ENCODE measurements at places on chromosomes 12 and 14.

GRCh38 chr12:31510034-31510433 is 80.9 kb downstream of the DENND5B start:
- DNase-seq, result no peak

- no peak for DNase-seq
Observed at GRCh38 chr14:90839024-90839888, 23.0 kb upstream of the TTC7B start.

DNA sequence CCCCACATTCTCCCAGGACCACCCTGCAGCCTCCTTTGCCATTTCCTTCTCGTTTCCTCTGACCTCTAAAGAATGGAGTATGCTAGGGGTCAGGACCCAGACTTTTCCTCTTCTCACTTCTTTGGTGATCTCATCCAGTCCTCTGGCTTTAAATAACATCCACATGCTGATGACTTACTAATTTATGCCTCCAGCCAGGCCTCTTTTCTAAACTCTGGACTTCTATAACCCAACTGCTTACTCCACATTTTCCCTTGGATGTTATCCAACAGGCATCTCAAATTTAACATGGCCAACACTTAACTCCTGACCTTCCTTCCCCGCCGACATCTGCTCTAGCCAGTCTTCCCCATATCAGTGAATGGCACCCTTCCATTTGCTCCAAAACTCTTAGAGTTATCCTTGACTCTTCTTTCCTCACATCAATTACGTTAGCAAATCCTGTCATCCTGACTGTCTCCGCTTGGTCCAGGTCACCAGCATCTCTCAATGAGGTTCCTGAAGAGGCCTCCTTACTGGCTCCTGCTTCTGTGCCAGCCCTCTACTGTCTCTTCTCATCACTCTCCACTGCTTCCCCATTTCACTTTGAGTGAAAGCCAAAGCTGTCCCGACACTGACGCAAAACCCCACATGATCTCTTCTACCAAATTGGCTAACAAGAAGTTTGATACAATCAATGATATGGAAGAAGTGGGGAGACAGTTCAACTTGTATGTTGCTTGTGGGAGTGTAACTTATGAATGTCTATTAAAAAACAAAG is 42.7 kb downstream of the TMBIM6 start:
- DNase-seq, result no peak

DNA sequence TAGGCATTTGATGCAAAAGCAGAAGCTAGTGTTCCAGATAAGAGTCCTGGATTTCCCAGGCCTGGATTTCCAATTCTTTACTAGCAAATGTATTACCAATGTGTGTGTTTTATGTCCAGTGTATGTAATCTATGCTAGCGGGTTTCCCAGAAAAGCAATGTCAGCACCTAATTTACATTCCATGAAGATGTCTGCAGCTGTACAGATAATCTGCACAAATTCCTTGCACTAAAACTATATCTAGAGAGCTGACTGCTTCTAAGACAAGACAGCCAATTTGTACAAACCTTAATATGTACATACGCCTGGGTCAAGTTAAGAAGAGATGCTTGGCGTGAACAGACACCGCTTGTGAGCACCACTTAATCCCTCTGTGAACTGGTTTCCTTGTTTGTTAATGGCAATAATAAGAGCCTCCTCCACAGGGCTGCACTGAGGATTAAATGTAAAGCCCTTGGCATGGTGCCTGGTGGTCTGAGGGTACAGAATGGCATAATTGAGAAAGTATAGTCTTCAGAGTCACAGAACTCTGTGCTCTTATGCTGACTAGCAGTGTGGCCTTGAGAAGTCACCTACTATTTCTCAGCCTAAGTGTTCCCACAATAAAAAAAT is 185.6 kb downstream of the EPS8 start:
- no peak for DNase-seq

DNA sequence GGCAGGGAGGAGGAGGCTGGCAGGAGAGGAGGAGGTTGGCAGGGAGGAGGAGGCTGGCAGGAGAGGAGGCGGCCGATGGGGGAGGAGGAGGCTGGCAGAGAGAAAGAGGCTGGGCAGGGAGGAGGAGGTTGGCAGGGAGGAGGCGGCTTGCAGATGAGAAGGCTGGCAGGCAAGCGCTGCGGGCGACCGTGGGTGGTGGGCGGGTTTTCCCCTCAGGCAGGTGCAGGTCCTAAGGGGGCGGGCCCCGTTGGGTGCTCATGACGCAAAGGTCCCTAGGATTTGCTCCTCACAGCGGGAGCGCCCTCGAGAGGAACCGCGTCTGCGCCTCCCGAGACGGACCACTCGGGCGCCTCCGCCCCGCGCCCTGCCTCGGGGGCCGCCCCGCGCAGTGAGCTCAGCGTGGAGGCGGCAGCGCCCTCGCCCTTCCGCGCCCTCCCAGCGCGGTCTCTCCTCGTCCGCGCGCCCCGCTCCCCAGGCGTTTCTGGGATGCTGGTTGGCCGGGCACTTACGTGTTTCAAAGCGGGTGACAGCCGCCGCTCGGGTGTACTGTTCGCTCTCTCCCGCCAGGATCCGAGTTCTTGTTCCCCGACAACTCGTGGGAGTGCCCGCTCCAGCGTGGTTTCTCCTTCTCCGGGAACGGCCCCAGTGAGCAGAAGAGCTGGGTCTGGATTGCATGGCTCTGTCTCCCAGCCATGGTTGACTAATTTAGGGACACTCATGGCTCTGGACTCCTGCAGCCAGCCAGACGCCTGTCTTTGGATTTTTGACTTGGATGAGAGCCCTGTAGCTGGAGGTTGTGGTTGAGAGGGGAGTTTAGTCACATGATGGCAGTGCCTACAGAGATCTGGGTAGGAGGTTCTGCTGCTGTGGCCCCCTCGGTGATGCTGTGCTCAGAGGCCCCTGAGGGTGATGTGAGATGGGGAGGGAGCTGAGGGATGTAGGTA is 64.1 kb upstream of the PPP4R3A start:
- peak; percentile 31 for DNase-seq

DNA sequence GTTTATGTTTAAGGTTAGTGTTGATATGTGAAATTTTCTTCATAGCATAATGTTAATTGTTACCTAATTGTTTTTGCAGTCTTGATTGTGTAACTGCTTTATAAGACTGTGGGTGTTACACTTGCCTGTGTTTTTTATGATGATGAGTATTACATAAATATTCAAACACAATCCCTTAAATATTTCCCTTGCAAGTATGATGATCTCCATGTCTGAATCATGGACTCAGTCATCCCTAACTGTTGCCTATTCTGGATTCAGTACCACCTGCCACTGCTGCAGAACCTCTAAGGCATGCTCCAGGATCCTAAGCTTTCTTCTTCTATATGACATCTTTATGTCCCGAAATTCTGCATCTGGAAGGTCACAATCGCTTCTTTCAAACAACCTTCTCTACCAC is 246.3 kb upstream of the CLEC14A start:
- no peak for DNase-seq

DNA sequence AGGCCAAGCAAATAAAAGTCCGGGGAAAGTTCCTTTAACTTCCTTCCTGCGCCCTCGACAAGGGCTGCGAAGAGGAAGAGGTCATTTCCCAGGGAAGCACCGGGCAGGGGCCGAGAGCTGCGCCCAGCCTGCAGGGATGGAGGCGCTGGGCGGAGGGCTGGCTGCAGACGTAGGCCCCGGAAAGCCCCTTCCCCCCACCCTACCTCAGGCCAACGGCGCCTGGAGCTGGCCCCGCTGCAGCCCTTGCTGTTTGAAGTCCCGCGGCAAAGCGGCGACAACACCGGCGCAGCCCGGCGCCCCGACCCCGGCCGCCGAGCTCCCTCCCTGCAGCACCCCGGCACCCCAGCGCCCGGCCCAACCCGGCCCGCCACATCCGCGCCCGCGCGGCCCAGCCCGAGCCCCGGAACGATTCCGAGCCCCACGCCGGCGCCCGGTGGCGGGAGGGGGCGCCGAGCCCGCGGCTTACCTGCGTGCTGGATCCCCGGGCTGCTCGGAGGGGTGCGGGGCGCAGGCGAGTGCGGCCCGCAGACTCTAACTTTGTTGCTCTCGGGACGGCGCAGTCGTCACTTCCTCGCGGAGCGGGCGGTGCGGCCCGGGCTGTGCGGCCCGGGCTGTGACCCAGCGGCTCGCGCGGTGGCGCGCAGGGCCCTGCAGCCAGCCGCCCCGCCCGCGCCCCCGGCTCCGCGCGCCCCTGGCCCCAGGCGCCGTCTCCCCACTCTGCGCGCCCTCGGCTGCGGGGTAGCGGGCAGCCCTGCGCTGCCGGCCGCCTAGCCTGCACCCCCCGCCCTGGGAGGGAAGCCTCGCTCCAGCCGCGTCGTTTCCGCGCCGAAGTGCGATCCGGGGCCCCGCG is 64.8 kb upstream of the PTGR2 start:
- DNase-seq, result no peak

GRCh38 chr14:83905157-83905556 is 1624.8 kb upstream of the FLRT2 start:
- DNase-seq, result no peak

DNA sequence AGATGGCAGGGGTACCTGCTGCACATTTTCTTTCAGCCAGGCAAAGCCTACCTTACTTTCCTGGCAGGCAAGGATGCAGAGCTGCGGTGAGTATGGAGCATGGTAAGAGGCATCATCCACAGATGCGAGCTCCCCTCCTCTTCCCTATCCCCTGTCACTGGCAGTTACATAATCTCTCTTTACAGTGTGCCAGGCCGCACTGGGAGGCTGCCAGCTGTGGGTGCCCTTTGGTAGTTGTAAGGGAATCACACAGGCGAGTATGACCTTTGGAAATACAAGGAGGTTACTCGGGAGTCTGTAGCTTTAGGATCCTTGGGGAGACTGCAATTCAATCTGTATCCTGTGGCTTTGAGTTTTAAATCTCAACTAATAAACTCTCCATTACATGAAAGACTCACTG is 132.5 kb downstream of the KTN1 start:
- no peak for DNase-seq

- DNase-seq, result peak; percentile 18
Observed at GRCh38 chr14:58107947-58108552, 44.0 kb downstream of the ARMH4 start.

DNA sequence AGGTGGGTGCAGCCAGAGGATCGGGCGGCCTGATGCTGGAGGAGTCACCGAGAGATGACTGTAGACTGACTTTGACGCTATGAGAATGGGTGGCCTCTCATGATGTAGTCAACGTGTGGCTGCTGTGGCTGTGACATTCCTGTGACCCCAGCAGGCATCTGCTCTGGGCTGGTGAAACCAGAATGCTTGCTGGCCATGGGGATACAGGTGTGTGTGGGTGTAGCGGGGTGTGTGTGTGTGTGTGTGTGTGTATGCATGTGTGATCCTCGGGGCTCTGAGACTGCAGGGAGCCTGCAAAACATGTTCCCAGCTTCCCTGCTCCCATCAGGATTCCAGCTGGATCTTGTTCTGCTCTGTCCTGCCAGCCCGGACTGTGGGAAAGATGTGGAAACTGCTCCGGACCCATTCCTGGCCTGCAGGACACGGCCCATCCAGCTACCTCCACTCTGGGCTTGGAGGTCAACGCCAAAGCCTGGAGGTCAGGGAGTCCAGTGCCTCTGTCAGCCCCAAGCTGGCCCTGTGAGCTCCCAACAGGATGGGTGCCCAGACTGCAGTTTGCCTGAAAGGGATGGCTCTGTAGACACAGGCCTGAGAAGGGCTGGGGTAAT is 18.8 kb upstream of the HHIPL1 start:
- no peak for DNase-seq

DNA sequence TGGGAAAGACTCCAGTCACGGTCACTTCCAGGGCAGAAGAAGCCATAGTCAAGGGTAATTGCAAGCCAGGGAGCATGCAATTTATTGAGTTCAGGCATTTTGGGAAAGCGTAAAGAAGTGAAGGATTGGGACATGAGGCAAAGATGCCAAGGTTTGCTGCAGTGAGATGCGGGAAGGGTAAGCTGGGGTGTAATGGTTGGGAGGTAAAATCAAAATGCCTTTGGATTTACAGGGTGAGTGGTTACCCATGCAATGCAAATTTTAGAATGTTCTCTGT is 167.5 kb downstream of the BRMS1L start:
- DNase-seq, result no peak

DNA sequence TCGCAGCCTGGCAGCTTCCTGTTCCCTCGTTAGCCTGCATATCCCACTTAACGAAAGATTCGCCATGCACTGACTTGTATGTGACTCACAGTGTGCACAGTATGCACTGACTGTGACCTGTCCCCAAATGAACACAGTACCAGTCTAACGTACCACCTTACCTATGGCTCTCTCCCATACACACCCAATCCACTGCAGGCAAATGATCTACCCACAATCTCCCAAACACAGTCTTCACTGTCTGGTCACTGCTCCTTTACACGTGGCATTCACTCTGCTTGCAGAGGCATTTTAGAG is 163.5 kb upstream of the EEA1 start:
- DNase-seq, result no peak

DNA sequence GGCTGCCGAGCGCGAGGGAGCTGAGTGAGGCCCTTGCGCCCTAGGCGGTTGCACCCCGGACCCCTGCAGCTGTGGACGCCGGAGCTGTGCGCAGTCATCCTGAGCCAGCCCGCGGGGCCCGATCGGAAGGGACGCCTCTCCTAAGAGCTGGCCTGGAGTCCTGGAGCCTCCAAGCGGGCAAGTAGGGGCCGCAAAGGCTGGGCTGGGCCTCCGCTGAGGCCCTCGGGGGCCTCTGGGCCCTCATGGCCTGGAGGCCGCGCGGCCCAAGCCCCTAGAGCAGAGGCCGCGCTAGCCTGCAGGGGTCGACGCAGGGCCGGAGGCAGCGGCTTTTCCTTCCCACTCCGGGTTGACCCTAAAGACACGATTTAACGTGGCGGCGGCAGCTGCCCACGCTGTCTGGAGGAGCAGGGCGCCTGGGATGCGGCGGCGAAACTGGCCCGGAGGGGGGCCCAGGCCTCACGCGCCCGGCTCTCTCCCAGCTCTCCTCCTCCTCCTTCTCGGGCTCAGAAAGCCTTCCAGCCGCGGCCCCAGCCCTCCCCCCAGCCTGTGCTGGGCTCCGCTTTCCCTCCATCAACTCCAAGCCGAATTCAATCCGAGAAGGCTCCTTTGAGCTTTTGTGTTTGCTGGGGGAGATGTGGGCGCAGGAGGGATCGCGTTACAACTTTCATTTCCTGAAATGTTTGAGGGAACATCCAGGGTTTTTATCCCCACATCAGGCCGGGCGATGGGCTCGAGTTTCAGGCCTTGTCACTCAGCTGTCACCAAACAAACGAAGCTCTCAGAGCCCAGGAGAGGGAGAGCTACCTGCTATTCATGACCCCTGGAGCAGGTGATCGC is 11.6 kb downstream of the SIX1 start:
- no peak for DNase-seq

- DNase-seq, result no peak
Observed at GRCh38 chr12:112321245-112321644, 61.0 kb downstream of the HECTD4 start.

DNA sequence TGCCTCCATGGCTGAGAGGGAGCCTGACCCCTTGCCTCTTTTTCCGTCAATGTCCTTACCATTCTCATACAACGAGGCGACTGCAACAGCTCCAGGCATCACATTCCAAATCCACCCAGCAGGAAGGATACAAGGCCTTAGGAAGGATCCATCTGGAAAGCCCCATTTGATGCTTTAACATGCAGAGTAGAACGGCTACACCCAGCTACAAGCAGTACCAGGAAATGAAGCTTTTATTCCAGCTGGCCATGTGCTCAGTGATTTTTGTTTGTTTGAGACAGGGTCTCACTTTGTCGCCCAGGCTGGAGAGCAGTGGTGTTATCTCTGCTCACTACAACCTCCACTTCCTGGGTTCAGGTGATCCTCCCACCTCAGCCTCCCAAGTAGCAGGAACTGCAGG is 124.8 kb downstream of the TMEM132D start:
- DNase-seq, result no peak
